NCI-H2081 treated with DMSO at 0.1 percent for 48 hours (cell line): ENCODE measurements at places on chromosomes 1 and 21.

- no peak for DNase-seq
Observed at GRCh38 chr1:85444381-85444780, 20.6 kb downstream of the DDAH1 start.

GRCh38 chr1:61332196-61332753 lies 249.9 kb downstream of the NFIA start:
- DNase-seq, result no peak

DNA sequence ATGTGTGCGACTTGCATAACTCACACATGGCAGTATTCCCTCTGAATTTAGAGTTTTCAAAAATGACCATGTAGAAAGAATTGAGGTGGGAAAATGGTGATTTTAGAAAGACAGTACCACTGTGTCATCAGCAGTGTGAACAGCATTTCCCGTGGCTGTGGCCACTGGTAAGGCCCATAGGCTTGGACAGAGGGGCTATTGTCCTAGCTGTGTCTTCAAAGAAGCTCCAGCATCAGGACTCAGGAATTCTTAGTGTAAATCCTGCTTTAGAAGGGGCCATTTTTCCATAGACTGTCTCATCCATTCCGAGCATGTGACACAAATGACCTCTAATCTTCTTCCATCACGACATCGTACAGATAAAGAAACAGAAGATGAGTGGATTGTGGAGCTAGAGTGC lies 119.3 kb upstream of the BACE2 start:
- DNase-seq, result no peak

- DNase-seq, result peak; percentile 94
Observed at GRCh38 chr1:229694053-229694693, 68.1 kb downstream of the URB2 start.

GRCh38 chr1:20212085-20212684 lies 25.9 kb upstream of the PLA2G2C start:
- no peak for DNase-seq

- no peak for DNase-seq
Observed at GRCh38 chr1:193707271-193708021, 521.0 kb upstream of the B3GALT2 start.

- DNase-seq, result peak; percentile 4
Observed at GRCh38 chr1:204258213-204259115, 44.7 kb upstream of the GOLT1A start.

DNA sequence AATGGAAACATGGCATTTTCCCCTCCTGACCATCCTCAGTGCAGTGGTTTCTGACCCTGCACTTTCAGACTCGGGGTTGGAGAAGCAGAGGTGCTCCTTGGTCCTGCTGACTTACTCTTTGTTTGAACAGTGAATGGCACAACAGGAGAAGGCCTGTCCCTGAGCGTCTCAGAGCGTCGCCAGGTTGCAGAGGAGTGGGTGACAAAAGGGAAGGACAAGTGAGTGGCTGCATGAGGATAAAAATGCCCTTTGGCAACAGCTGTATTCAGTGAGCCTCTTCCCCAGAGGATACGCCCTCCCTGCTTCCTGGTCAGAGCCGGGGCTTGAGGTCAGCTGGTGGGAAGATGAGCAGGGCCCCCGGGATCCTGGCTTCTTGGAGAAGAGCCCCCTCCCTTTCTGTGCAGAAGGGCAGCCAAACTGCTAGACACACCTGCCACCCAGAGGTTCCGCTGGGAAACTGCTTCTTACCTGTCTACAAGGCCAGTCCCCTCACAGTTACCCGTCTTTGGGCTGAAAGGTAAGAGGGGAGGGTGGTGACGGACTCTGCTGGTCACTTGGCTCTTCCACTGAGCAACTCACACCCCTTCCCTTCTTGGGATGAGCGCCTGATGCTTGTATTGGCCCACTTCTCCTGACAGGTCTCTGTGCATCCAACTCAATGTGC lies 16.6 kb downstream of the NPL start:
- DNase-seq, result no peak

DNA sequence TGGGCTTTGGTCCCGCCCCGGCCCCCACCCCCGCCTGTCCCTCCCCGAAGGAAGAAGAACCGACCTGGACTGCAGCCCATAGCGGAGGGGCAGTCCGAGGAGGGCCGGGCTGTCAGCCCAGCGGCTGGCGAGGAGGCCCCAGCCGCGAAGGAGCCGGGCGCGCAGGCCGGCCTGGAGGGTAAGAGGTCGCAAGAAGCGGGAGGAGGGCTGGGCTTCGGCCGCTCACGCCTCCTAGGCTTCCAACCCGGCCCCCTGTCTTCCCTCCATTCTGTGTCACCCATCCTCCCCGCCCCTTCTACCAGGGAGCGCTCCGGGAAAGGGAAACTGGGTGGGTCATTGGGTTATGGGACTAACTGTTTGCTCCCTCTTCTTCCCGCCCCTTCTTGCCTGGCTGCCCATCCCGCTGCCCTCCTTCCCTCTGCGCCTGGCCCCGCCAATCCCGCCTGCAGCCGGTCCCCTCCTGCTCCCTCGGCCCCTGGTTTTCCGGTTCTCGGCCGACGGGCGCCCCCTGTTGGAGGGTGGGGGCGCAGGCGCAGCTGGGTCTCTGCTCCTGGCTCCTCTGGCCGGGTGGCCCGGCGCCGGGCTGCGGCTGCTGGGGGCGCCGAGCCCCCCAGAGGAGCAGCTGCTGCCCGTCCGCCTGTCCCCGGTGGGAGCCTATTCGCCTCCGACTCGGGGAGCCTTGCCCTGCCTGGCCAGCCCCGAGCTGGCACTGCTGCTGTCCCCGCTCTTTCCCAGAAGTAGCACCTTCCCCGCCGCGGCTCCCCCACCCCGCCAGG lies 2.4 kb downstream of the RUSC1 start:
- DNase-seq, result peak; percentile 32

- no peak for DNase-seq
Observed at GRCh38 chr21:45145146-45145545, 70.8 kb downstream of the ADARB1 start.

DNA sequence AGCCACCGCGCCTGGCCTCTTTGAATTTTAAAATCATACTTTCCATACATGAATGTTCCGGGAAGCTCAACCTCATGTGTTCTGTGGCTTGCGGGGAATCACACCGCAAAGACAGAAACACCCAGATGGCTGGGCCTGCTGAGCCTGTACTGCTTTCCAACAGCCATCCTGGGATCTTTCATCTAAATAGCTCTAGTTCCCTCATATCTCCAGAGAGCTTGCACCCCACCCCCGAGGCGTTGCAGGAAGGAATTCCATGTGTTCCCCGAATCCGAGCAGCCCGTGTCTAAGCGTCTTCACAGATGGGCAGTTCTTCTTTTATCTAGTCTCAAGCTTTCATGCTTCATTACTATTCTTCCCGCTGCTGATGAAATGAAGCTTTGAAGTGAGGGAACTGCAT lies 66.4 kb downstream of the IGSF21 start:
- DNase-seq, result no peak

- no peak for DNase-seq
Observed at GRCh38 chr1:13699936-13700520, at the start of gene PRDM2. TSS of gene PRDM2 (plus strand) at chr1:13700188. CDS start at chr1:13715606, 15,418 bp downstream.

- no peak for DNase-seq
Observed at GRCh38 chr1:22845398-22845935, 127.2 kb downstream of the LACTBL1 start.

- DNase-seq, result no peak
Observed at GRCh38 chr1:193538003-193538354, 351.6 kb upstream of the B3GALT2 start.

- DNase-seq, result no peak
Observed at GRCh38 chr1:111909030-111909429, 80.4 kb downstream of the KCND3 start.

DNA sequence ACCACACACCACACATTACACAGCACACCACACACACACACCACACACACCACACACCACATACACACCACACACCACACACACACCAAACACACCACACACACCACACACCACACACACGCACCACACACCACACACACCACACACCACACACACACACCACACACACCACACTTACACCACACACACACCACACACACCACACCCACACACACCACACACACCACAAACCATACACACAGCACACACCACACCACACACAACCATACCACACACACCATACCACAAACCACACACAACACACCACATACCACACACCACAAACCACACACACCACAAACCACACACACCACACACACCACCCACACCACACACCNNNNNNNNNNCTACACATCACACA lies 40.9 kb upstream of the SIK1 start:
- DNase-seq, result no peak

DNA sequence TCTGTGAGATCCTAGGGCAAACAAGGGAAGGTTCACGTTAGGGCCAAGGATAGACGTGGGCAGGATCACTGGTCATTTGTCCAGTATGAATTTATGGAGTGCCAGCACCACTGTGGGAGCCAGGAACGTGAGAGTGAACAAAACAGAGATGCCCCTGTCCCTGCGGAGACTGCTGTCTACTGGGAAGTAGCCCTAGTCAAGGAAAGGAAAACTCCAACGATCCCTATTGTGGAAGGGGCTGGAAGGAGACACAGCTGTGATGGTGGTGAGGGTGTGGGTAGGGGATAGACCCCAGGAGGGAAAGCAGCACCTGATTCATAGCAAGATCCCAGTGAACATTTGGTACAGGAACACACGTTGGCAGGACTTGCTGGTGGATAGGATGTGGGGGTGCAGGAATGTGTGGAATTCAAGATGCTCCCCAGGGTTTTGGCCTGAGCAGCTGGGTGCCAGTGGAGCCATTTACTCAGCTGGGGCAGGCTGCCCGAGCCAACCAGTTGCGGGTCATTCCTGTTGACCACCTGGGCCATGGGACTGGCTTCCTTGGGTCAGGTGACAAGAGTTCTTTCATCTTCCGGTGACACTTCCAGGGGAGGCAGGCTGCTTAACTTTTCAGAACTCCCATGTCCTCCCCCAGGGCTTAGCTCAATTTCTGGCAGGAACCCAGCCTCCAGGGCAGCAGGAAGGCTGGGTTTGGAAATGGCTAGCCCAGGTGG lies 1.2 kb upstream of the ATP13A2 start:
- no peak for DNase-seq

DNA sequence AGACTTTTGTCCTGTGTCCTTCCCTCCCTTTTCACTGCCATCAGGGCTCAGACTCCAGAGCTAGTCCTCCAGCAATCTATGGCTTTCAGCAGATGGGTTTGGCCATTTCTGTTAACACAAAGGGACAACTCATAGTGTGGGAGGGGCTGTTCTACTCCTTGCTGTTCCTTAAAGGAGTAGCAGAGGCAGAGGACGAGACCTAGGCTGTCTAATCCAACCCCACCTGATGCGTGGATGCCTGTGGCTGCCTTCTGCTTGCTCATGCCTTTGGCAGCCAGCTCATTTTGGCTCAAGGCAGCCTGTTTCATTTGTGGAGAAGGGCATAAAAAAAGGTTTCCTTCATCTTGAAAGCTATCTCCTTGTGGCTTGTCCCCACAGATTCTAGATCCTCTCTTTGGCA lies 27.0 kb downstream of the MFSD2A start:
- no peak for DNase-seq

- no peak for DNase-seq
Observed at GRCh38 chr1:228543396-228543795, 56.2 kb downstream of the RNF187 start.

DNA sequence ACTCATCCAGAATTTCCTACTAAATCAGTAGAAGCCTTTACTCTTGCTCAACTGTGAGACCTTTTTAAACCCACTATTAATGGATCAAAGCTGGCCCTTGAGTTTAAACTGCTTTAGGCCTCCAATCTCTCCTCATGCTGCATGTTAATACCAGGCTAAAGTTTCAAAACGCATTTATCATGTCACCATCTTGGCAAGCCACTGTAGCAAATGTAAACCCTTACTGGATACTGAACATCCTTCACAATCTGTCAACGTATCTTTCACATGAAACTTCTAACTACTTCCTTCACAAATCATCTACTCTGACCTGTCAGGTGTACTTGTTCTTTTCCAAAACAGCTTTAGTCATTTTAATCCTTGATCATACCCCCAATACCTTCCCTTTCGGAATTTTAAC lies 3.0 kb downstream of the PAXBP1 start:
- DNase-seq, result no peak

DNA sequence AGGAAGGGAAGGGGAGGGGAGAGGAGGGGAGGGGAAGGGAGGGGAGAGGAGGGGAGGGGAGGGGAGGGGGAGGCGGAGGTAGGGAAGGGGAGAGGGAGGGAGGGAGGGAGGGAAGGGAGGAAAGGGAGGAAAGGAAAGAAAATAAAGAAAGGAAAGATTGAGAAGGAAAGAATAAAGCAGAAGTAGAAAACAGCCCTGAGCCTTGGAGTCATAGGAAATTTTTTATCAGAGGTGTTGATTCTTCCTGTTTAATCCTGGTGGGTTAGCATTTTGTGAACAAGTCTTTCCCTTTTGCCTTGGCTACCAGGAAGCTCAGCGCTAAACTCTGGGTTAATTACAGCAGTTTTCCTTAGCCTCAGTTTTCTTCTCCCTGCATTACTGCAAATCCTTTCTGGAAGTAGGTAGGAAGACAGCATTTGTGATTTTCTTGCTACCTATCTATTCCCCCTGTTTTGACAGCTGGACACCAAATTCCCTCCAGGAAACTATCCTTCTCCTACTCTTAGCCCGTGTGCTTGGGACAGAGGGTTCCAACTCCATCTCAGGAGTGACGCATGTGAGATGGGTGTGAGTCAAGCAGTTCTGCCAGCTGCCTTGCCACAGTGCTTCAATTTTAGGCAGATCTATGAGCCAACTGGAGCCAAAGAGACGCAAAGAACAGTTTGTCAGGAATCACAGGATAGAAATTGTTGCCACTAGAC lies 26.9 kb downstream of the TOMM20 start:
- no peak for DNase-seq

DNA sequence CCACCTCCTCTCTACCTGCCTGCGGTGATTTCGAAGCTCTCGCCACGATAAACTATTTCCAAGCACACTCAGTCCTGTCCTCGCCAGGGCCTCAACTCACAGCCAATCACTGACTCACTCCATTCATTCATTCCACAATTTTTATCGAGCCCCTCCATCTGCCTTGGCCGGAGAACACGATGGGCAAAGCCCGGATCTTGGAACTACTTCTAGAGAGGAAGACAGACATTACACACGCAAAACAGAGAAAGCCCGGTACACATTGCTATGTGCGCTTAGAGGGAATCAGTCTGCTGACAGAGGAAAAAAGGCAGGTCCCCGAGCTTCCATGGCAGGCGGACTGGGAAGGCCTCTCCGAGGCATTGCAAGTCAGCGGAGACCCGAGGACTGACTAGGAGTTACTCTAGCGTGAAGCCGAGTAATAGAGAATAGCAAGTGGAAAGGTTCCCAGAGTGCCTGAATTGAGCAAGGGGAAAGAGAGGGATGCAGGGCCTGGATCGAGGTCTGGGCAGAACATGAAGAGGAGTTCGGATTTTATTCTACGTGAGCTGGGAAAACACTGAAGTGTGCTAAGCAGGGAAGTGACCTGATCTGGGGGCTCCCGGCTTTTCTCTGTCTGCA lies 54.2 kb upstream of the DNAJC6 start:
- no peak for DNase-seq

DNA sequence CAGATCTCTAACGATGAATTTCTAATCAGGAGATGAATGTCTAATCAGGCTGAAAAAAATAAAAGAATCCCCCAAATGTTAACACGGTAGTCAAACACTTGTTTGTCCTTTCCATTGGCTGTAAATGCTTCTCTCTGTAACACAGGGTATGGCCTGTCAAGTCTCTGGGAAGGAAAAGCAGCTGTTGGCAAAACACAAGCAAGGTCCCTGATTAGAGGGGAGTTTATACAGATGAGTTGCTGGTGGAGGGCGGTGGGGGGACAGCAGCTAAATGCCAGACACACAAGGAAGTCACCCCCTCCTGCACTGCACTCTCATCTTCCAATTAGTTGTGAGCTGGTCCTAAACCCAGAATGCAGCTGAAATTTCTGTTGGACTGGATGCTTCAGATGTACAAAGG lies 51.0 kb downstream of the PGBD5 start:
- no peak for DNase-seq

- no peak for DNase-seq
Observed at GRCh38 chr1:4894566-4894965, 240.2 kb downstream of the AJAP1 start.

GRCh38 chr1:70497152-70497551 lies 86.1 kb downstream of the CTH start:
- DNase-seq, result peak; percentile 22
